Posterior cingulate gyrus (tissue), 11 donors: ENCODE measurements at places on chromosomes 16 and 17.

- no peak for DNase-seq
These were observed 39.0 kb upstream of the TEKT3 start for GRCh38 chr17:15380446-15380845.

GRCh38 chr17:17159571-17159970 lies 46.6 kb downstream of the PLD6 start:
- DNase-seq = no peak

DNA sequence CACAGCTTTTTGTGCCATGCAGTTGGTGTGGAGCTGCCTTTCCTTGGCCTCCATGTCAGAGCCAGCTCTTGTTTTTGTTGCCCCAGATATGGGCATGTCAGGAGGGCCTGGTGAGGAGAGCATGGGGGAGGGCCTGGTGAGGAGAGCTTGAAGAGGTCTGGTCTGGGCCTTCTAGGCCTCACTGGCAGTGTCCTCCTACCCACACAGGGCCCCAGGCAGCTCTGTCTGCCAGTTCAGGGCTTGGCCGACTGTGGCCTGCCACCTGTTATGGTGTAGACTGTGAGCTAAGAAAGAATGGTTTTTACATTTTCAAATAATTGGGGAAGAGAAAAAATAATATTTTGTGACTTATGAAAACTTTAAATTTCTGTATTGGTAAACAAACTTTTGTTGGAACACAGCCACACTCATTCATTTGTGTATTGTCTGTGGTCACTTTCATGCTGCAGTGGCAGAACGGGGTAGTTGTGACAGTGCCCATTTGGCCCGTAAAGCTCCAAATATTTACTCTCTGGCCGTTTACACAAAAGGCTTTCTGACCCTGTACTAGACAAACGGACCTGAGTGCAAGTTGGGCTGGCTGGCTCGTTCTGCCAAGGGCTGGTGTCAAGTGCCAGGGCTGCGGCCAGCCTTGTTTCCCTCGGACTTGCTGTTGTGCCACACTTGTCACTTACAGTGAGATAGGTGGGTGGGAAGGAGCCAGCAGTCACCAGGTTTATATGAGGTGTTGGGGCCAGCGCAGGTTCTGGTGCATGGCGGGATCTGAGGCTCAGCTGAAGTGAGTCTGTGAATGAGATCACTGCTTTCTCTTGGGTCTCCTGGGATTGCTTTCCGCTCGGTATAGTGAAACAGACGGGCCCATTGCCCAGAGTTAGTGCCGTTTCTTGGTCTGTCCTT lies 18.2 kb downstream of the PGS1 start:
- no peak for DNase-seq

- no peak for DNase-seq
These were observed 5.5 kb downstream of the CYBC1 start for GRCh38 chr17:82444941-82445521.

GRCh38 chr16:24845726-24846547 lies at the start of gene SLC5A11:
Gene SLC5A11 (plus strand): TSS chr16:24845963. CDS start chr16:24858644, 12,681 bp downstream.
- DNase-seq = no peak

GRCh38 chr17:81683208-81683583 lies 401 bp downstream of the ARL16 start:
- DNase-seq = peak; percentile 30

DNA sequence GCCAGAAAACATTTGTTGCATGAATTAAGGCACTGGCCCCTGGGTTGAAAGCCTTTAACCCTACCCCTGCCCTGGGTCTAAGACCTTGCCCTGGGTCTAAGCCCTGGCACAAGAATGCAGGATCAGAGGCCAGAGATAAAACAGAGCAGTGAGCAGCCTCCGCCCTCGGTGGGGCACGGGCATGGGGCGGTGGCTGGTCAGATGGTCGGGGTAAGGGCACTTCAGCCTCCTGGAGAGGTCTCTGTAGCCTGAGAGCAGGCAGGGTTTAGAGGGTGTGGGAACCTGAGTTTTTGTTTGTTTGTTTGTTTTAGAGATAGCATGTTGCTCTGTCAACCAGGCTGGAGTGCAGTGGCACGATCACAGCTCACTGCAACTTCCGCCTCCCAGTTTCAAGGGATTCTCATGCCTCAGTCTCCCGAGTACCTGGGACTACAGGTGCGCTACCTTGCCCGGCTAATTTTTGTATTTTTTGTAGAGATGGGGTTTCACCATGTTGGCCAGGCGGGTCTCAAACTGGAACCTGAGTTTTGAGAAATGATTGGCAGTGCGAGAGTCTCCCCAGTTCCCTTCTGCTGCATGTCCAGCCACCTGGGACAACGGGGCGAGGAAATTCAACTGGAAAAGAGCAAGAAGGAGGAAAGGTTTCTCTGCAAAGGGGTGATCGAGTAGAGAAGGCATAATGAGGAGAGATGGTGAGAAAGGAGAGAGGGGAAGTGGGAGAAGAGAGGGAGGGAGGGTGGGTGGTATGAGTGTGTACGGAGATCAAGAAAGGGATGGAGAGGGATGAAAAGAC lies 27.7 kb downstream of the TNS4 start:
- DNase-seq = no peak

DNA sequence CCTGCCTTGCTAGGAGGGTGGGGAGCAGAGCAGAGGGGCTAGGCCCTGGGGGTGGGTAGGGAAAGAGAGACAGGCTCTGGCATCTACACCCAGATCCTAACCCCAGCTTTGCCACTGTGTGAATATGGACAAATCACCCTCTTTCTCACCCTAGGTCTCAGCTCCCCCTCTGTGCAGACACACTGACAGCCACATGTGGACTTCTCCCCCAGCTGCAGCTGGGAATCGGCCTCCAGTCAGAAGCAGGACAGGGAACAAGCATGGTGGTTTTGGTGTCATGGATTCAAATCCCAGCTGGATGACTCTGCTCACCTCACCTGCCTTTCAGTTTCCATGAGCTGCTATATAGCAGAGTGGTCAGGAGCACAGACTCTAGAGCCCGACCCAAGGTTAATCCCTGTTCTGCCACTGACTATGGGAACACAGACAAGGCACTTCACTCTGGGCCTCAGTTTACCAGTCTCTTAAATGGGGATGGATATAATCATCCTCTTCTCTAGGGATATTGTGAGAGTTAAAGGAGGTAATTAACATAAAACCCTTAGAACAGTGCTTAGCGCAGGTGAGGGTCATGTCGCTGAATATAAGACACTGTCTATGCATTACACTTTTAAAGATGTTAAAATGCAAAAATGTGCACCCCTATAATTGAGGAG lies 26.2 kb upstream of the MAP3K14 start:
- DNase-seq = peak; percentile 18

DNA sequence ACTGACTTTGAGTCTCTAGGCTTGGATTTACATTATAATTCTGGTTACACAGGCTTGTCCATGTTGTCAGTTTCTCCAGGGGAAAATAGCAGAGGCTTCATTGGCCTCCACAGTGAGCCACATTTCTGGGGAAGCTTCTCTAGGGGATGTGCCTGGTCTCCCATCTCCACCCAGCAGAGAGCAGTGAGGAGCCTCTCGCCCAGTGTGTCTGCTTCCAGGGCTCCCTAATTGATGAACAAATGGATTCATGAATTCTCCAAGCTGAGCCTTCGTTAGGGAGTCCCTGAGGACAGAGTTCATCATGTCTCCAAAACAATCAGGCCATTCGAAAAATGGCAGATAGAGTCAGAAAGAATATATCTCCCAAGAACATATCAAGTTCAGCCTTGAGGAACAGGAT lies 162.4 kb upstream of the TOX3 start:
- no peak for DNase-seq

- no peak for DNase-seq
These were observed 391.3 kb upstream of the CDH5 start for GRCh38 chr16:65975049-65975708.

- no peak for DNase-seq
These were observed 26.6 kb downstream of the LGALS9 start for GRCh38 chr17:27657620-27658019.

DNA sequence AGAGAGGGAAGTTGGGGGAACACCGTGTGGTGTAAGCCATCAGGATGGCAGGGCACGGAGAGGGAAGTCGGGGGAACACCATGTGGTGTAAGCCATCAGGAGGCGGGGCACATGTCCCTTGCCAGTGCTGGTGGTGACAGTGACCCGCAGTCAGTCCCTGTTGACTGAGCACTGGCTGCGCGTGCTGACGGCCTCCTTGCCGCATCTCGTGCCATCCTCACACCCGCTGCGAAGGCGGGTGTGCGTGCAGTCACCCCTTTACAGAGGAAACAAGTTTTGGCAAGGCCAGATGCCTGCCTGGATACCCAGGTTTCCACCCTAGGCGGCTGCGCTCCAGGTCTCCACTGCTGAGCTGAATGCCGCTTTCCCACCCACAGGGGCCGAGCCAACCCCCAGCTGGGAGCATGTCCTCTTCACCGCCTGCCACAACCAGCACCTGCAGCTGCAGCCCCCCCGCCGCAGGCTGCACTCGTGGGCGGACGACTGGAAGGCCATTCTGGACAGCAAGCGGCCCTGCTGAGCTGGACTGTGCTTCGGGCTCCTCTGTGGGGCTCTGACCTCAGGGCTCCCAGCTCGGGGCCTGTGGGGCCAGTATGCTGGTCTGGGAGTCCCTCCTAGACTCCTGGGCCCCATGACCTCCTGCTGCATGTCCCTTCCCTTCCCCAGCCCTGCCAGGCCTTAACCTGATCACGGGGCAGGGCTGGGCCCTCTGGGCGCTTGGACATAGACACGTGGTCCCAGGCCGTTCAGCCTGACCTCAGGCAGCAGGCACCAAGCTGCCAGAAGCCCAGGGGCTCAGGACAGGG lies 43.5 kb downstream of the NT5M start:
- no peak for DNase-seq

DNA sequence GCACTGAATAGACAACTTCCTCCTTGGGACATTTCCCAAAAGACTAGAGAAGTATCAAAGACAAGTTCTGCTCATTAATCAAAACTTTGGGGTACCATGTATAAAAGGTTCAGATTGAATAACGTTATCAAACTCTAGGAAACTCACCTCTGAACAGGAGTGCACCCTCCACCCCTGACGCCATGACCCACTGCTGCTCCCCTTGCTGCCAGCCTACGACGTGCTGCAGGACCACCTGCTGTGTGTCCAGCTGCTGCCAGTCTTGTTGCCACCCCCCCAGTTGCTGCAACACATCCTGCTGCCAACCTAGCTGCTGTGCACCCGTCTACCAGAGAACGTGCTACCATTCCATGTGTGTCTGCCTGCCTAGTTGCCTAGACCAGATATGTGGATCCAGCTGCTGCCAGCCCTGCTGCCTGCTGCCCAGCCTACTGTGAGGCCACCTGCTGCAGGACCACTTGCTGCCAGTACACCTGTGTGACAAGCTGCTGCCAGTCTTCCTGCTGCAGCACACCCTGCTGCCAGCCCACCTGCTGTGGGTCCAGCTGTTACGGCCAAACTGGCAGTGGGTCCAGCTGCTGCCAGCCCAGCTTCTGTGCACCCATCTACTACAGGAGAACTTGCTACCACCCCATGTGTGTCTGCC lies 13.8 kb upstream of the KRTAP9-2 start:
- DNase-seq = no peak

DNA sequence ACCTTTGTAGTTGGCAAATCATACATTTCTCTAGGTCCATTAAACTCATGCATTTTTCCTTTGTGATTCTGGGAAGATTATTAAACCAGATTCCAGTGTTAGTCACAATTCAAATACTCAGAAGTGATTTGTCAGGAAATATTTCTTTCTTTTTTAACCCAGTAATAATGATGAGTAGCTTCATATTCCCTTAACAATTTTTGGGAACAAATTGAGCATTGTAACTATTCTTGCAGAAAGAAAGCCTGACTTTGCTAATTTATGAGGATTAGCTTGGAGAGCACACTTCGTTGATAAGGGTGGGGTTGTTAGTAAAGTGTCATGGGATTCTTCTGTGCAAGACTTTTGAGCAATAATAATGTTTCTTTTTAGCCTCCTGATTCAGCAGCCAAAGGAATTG lies 18.7 kb upstream of the KRT24 start:
- DNase-seq = no peak

GRCh38 chr17:537133-537532 lies 177.5 kb downstream of the VPS53 start:
- DNase-seq = no peak

- no peak for DNase-seq
These were observed 7.2 kb downstream of the MRPL58 start for GRCh38 chr17:75019710-75020109.

GRCh38 chr16:21950782-21951521 lies 2.2 kb upstream of the UQCRC2 start:
- peak; percentile 16 for DNase-seq

GRCh38 chr17:17080181-17080631 lies 37.9 kb downstream of the MPRIP start:
- DNase-seq = no peak

- DNase-seq = no peak
These were observed 63.0 kb upstream of the DNAH9 start for GRCh38 chr17:11535231-11535630.

DNA sequence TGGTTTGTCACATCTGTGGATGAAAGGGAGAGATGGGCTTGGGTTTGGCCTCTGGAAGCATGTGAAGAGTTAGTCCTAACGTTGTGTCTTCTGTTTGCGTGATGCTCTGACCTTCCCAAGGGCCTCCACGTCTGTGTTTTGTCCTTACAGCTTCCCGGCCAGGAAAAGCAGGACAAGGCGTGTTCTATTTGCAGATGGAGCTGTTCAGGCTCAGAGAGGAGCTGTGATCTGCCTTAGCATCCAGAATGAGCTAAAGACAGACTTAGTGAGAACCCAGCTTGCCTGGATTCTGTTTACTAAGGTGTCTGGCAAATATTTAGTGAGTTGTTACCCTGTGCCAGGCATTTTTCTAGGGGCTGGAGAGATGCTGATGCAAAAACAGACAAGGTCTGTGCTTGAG lies 282.1 kb downstream of the CBLN1 start:
- DNase-seq = no peak

- no peak for DNase-seq
These were observed 81.4 kb downstream of the GRIN2A start for GRCh38 chr16:10100829-10101228.

DNA sequence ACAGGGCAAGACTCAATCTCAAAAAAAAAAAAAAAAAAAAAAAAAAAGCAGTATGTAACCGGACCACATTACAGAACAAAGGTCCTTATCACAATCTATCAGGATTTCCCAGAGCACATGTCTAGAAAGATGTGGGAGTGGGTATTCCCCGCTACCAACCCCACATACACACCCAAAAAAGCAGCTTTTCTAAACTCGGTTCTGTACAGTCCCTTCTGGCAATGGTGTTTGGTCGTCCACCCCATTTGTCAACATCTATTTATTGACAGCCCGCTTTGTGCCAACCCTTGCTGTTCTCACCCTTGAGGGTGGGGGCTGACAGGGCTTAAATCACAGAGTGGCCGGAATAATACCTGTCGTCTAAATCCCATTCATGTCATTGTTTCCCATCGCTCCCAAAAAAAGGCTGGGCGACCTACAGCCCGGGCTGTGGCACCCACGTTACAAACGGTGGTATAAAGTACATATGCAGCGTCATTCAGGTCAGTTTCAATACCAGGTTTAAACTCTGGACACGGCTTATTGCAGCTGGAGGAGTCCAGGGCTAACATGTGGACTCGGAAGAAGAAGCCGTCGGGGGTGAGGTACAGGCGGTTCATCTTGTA lies 3.6 kb downstream of the C17orf58 start:
- no peak for DNase-seq

GRCh38 chr17:53033297-53033696 lies 789.4 kb upstream of the KIF2B start:
- DNase-seq = no peak

GRCh38 chr16:9257843-9258242 lies 166.4 kb downstream of the HAPSTR1 start:
- DNase-seq = no peak
